OCI-LY7 (cell line): ENCODE measurements at places on chromosomes 7 and 10. TPM values are rescaled to one million over a fixed set of nuclear protein-coding genes. Genes with fewer than 3 reads are reported as not detected.

Gene ITPRID1
- total RNA-seq, result not detected in 2 replicates

Gene HOXA1
- 7.2 and 8.2 TPM in 2 replicates for total RNA-seq

Gene DCLRE1A
- total RNA-seq, result 18.1 and 18.4 TPM in 2 replicates

Gene LRIT2
- not detected in 2 replicates for total RNA-seq

Gene MEIG1
- 1.7 and 2.7 TPM in 2 replicates for total RNA-seq

- peak; percentile 67 for DNase-seq
Measured at GRCh38 chr10:11682267-11682683, 59.9 kb upstream of the ECHDC3 start.

GRCh38 chr10:50501924-50502452 is 121.8 kb downstream of the SGMS1 start:
- DNase-seq, result no peak

DNA sequence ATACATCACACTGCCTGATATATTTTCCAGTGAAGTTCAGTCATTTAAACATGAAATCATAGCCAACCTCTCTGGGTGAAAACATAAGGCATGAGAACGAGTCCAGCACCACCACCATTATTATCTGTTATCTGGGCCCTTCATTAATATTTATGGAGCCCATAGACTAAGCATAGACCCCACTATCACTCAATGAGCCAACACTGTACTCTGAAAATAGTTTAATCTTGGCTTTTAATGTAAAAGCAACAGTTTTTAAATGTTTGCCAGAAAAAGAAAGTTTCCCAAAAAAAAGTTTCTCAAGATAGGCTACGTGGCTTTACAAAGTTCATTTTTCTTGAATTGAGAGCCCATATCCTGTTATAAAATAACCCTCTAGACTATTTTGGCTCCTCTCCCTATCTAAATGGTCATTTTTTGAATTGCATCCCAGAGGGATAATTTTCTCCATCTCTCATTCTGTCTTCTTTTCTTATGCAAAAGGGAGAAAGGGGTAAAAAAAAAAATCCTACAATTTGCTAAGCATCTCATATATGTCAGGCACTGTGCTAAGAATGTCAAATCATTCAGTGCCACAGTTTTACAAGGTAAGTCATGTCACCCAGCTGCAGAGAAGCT is 66.1 kb downstream of the FZD1 start:
- no peak for DNase-seq
